ENCODE measurements at places on chromosomes 13 and 19.

GRCh38 chr19:10214784-10215183 is 16.3 kb downstream of the S1PR2 start:
- no peak for DNase-seq

GRCh38 chr19:46081928-46082727 is 41.3 kb upstream of the IGFL4 start:
- DNase-seq, result peak; percentile 7

DNA sequence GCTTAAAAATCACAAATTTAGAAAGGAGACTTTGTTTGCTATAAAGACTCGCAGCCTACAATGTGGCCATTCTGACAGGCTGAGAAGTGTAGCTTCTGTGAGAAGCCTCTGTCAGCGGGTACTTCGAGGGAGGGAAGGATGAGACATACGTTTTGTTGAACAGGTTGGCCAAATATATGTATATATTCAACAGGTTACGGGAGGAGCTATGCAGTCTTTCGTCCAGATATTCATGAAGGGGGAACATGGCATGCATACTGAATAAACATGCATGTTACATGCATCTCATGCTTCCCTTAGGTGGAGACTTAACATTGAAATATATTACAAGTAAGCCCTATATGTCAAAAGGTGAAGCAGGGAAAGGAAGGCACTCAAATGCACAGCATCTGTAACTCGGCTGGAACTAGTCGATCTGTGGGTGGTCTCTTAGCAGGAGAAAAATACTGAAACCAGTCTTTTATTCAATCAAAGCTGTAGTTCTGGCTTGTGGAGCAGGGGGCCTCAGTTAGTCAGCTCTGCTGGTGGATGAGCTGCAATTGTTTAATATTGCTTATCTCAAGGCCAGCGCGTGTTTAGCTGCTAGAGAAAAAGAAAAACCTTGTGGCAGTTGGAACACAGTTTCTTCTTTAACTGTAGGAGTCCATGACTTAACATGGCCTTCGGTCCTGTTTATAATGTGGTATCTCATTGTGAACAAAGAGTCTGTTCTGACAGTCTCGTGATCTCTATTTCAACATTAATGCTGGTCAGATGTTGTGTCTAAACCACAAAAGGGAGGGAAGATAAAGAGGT is 94.3 kb downstream of the FAM216B start:
- no peak for DNase-seq

DNA sequence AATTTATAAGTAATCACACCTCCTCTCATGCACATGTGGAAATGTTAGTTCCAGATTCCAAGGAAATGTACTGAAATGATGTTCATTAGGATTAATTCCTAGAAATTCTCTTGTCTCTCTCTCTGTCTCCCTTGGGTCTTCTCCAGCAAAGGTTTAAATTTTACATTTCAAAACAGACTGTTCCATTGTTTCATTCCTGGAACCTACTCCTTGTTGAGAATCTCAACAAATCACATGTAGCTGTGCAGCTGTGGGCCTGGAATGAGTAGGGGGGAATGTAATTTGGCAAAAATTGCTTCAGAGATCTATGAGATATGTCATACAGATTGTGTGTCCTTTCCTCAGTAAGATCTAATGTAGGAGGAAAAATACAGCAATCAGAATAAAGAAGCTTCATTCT is 46.2 kb upstream of the RFXAP start:
- no peak for DNase-seq

- no peak for DNase-seq
These were observed 354.1 kb downstream of the KLF5 start for GRCh38 chr13:73412933-73413332.

DNA sequence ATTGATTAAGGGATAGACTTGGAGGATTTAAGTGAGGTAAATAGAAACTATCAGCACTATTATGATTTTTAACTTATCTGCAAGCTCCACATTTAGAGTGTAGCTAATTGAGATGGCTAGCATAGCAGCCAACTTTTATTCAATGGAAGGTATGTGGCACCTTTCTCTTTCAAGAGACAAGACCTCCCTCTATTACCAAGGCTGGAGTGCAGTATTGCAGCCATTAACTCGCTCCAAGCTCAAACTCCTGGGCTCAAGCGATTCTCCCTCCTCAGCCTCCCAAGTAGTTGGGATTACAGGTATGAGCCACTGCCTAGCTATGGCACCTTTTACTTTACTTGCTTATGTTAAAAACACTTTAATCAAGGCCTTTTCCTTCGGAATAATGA is 8.2 kb downstream of the TPT1 start:
- no peak for DNase-seq

DNA sequence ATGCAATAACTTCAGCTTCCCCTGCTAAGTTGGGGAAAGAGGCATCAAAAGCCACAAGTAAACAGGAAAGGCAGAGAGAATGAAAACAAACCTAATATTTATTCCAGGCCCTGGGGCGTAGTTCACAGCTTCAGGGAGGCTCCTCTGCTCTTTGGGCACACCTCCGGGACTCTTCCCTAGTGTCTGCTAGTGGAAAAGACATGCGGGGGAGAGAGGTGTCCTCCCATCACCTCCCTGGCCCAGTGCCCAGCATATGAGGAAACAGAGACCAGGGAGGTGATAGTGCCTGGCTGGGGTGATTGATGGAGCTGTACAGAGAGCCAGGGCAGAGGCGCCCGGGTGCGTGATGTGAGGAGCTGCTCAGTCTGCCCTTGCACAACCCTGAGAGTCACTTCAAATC is 71.0 kb downstream of the RASL11A start:
- no peak for DNase-seq

DNA sequence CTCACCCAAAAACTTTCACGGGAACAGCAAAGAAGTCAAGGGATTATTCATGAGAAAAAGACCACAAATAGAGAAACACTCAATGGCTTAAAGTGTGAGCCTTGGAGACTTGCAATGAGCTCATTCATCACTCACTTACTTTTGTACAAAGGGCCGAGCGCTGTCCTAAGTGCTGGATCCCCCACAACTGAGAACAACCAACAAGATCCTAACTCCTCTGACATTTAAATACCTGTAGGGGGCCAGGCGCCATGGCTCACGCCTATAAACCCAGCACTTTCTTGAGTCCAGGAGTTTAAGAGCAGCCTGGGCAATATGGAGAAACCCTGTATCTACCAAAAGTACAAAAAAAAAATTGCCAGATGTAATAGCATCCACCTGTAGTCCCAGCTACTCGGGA is 29.4 kb upstream of the ZNF507 start:
- DNase-seq, result no peak

GRCh38 chr13:20492641-20493040 is 33.0 kb downstream of the CRYL1 start:
- no peak for DNase-seq

GRCh38 chr19:41456342-41456918 is 13.5 kb downstream of the ERICH4 start:
- no peak for DNase-seq

DNA sequence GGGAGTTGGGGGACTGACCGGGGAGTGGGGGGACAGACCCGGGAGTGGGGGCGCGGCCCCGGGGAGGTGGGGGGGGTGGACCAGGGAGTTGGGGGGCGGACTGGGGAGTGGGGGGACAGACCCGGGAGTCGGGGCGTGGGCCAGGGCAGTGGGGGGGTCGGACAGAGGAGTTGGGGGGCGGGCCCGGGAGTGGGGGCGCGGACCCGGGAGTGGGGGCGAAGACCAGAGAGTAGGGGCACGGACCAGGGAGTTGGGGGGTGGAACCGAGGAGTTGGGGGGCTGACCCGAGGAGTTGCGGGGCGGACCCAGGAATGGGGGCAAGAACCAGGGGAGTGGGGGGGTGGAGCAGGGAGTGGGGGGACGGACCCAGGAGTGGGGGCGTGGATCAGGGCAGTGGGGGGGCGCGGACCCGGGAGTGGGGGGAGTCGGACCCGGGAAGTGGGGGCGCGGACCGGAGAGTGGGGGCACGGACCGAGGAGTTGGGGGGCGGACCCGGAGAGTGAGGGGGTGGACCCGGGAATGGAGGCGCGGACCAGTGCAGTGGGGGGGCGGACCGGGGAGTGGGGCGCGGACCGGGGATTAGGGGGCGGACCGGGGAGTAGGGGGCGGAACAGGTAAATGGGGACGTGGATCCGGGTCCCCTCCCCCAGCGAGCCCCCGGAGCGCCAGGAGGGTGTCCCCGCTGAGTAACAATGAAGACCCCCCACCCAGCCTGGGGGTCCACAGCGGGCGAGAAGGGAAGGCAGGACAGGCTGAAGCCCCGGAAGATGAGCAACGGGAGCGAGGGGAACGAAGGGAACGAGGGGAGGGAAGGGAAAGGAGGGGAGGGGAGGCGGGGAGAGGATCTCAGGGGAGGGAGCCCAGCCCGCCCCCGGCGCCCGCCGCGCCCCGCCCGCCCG is 589 bp downstream of the R3HDM4 start:
- no peak for DNase-seq

DNA sequence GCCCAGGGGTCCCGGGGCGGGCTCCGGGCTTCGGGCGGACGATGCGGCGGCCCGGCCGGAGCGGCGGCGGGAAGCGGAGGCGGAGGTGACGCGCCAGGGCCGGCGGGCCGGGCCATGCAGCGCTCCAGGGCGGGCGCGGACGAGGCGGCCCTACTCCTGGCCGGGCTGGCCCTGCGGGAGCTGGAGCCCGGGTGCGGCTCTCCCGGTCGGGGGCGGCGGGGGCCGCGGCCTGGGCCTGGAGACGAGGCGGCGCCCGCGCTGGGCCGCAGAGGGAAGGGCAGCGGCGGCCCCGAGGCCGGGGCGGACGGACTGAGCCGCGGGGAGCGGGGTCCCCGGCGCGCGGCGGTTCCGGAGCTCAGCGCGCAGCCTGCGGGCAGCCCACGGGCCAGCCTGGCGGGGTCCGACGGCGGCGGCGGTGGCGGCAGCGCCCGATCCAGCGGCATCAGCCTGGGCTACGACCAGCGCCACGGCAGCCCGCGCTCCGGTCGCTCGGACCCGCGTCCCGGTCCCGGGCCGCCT is 362 bp downstream of the WTIP start:
- DNase-seq, result no peak

DNA sequence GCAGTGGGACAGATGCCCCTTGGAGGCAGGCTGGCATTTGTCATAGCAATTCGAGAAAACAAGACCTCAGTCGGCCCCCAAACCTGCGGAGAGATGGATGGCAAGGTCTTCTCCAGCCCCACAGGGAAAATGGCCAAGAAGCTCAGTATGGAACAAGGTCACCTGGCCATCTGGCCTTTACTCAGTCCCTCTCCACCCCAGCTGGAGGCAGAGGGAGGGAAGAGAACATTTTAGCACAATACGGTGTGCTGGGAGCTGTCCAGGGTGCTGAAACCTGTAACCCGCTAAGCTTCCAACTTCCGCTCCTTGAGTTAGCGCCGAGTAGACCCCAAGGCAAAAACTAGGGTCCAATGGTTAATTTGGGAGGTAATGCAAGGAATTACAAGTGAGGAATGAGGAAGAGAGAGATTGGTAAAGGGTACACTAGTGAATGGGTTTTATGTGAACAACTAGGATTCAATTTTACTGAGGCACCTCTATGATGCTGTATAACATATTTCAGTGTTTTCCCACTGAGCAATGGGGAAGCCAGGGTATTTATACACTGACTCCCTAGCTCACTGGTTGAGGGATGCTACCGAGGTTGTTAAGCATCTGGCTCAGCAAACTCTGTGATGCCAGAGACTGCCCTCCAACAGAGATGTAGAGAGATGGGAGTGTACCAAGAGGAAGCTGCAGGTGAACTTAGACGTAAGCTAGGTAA is 64.3 kb downstream of the CACNA1A start:
- DNase-seq, result no peak

All from amygdala (tissue), 56 donors.